ENCODE measurements at places on chromosomes 7 and 10.

GRCh38 chr10:79238606-79239005, 108.7 kb upstream of the PPIF start:
- no peak for DNase-seq

DNA sequence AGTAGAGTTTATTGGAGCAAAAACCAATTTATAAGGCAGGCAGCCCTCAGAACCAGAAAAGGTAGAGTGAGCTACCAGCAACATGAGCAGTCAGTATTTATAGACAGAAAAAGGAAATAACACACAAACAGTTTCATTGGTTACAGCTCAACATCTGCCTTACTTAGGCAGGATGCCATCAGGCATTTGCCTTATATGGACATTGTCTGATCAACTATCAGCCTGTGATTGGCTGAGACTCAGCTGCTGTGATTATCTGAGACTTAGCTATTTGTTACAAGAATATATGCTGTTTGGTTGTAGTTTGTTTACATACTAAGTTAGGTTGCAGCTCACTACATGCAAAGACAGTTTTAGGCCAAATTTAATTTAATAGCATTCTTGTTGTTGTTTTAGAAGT, 60.4 kb upstream of the CDK1 start:
- DNase-seq = no peak

GRCh38 chr10:117259279-117259678, 18.4 kb downstream of the SLC18A2 start:
- no peak for DNase-seq

DNA sequence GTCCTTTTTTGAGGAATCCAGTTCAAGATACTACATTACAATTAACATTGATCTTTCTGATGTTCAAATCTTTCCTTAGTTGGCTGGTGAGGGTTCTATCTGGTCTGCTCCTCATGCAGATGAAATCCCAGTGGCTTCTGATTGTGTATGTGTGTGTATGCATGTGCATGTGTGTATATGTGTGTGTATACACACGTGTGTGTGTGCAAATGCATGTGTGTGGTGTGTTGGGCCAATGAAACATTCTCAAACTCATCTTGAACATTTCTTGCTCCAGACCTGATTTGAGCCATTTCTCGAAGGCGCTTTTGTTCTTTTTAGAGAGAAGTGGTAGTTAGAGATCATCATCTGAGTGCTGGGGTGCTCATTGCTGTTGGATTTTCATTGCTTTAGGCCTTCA, 113.9 kb downstream of the GLRX3 start:
- no peak for DNase-seq

DNA sequence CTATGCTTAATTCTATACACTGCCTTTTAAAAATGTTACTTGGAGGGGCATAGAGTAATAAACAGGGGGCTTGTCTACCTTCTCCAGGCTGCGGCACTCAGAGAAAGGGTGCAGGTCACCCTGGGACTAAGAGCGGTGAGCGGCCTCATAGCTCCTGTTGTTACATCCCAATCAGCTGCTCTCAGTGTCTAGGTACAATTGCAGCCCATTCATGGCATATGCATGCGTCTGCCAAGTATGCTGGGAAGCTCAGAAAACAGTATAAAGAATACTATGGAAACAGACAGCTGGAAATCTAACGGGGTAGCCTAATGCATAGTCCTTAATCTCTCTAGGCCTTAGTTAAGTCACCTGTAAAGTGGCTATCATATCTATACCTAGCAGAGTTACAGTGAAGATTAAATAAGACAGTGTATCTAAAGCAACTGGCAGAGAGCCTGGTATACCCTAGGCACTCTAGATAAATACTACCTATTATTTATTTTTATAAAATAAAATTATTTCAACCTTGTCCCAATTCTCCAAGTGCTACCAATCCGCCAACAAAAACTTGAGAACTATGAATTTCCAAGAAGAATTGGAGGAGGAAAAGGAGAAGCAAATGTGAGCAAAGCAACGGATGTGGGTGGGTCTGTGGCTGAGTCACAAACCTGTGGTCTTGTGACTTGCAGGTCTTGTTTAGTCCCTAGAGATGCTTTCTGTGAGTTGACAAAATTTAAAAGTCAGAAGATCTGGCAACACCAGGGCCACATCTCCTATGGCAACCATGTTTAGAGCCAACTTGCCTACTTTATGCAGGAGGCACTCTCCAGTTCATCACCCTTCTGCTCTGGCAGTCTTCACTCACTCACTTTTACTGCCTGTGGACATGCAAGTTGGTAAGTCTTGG, 183.0 kb downstream of the RAPGEF5 start:
- no peak for DNase-seq
